GM12892 (cell line): ENCODE measurements at places on chromosomes 2 and 18.

GRCh38 chr2:97701186-97701585, 12.2 kb upstream of the ZAP70 start:
- DNase-seq = no peak

- DNase-seq = no peak
Observed at GRCh38 chr2:67394734-67395133, 2.4 kb upstream of the ETAA1 start.

GRCh38 chr2:62760555-62760954, 55.0 kb downstream of the EHBP1 start:
- DNase-seq = no peak

- DNase-seq = no peak
Observed at GRCh38 chr2:70456585-70457495, 96.8 kb downstream of the TGFA start.

DNA sequence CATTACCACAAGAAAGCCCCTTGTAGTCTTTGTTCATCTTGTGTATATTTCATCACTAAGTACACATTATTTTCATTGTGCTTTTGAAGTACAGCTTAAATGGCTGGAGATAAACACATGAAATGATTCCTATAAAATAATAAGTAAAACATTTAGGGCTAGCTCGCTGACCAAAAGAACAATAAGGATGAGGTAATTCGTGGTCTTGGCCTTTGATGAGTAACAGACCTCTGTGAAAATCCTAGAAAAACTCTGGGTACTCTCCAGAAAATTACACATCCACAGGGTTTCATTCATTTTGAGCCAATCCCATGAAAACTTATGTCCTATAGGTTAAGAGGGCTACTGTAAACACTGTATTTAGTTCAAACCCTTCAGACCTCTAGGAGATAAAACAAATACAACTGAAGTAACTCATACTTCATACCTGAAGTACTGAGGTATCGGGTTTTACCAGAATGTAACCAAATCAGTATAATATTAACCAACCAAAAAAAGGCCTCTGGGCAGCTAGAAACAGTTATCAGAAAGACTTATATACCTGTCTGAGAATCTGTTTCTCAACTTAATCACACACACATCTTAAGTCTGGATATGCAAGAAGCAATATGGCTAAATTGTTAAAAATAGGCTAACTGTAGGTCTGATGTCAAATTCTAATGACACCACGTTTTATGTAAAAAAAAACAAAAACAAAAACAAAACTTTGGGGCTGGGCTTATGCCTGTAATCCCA, 31.0 kb downstream of the CFAP36 start:
- DNase-seq = no peak

DNA sequence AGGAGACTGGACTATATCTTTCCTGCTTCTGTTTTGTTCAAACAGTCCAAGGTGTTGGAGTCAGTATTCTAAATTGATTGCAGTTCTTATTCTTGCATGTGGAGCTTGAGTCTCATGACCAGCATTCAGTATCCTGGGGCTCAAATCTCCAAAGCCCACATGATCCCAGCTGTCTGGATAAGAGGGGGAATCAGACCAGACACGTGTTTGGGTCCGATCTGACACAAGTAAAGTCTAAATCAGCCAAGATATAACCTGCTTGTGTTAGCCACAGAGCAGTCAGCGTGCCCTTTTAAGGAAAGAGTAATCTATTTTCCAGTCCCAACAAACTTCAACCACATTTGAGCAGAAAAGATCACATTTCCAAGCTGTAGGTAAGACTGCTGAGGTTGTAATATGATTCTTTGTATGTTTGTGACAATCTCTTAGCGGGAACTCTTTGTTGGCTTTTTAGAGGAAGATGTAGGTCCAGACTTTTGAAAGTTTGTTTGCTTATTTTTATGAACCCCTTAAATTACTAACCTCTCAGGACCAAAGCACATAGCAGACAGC, 334.6 kb downstream of the SLC4A3 start:
- DNase-seq = no peak

DNA sequence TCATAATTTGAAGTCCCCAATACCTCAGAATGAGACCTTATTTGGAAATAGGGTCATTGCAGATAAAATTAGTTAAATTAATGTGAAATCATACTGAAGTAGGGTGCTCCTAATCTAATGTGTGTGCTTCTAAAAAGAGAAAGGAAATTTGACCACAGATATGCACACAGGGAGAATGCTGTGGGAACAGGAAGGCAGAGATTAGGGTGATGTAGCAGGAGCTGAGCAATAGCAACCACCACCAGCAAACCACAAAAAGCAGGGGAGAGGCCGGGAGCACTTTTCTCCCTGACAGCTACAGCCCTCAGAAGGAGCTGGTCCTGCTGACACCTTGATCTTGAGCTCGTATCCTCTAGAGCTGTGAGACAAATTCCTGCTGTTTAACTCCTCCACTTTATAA, 24.6 kb upstream of the SCG2 start:
- no peak for DNase-seq
